Muscle of leg (tissue), 16 donors: ENCODE measurements at places on chromosomes 2 and 18. TPM values are rescaled to one million over a fixed set of nuclear protein-coding genes. Genes with fewer than 3 reads are reported as not detected.

DNA sequence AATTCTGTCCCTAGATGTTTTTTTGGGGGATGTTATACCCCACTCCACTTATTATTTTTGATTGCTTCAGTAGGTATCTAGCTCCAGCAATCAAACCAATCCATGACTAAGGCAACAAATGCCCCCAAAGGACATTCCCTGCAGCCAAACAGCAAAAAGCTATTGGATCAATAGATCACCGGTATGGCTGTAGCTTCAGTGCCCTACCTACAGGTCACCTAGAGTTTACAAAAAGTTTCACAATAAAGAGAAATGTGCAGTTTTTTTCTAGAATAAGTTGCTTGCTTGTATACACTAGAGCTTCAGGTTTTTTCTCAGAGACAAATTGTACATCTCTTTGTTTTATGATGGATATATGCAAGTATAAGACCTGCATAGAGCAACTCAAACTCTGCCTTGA is 27.7 kb downstream of the PDE11A start:
- no peak for DNase-seq

DNA sequence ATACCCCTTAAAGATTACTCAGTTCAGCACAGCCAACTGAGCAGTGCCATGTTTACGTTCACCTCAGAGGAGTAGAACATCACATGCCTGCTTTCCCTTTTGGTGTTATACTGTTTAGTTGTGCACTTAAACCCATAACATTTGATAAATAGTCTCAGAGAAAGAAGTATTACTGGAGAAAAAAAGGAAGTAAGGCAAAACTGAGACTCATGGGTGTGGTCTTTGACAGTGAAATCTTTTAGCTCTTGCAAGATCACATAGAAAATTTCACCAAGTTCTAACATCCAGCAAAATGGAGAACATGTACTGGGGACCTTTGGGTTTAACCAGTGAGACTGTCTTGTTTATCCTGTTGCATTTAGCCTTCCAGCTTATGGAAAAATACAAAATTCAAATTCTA is 5.6 kb downstream of the TANK start:
- DNase-seq, result no peak

- no peak for DNase-seq
Measured at GRCh38 chr2:122237450-122237849, 482.0 kb downstream of the TSN start.

GRCh38 chr2:56084111-56084901 is 99.5 kb upstream of the CCDC85A start:
- DNase-seq, result no peak

ACSL3 gene
- 48.2 TPM for total RNA-seq
